ENCODE measurements at places on chromosomes 12 and 14.

GRCh38 chr12:66290716-66291200 is 11.5 kb upstream of the HELB start:
- DNase-seq: no peak

- DNase-seq: no peak
Observed at GRCh38 chr14:87873741-87874140, 119.2 kb downstream of the GALC start.

DNA sequence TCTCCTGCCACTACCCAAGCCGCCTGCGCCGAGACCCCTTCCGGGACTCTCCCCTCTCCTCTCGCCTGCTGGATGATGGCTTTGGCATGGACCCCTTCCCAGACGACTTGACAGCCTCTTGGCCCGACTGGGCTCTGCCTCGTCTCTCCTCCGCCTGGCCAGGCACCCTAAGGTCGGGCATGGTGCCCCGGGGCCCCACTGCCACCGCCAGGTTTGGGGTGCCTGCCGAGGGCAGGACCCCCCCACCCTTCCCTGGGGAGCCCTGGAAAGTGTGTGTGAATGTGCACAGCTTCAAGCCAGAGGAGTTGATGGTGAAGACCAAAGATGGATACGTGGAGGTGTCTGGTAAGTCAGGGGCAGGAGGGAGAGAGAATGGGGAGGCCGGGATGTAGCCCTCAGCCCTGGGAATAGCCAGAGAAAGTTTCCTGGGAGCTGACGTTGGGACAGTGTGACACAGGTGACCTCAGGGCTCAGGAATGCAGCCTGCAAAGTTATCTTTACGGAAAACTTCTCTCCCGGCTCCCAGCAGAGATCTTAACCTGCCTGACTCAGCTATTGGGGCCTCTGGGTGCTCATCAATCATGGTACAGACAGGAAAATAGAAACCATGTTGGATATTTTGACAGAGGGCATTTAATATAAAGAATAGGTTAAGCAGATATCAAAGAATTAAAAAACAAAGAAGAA is 747 bp downstream of the HSPB8 start:
- no peak for DNase-seq

DNA sequence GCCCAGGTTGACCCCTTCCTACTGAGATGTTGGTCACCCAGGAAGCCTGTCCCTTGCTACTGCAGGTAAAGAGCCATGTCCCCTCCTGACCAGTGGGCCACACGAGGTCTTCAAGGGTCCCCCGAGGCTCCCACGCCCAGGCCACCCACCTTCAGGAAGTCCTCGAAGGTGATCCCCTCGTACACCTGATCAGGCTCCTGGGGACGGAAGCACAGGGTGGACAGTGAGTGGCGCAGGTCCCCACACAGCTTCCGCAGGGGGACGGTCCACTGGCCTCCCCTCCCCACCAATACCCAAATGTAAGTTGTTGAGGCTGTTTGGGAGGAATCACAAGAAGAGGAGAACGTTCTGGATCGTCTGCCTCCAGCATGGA is 57.4 kb downstream of the TESC start:
- DNase-seq: no peak

- no peak for DNase-seq
Observed at GRCh38 chr14:105433161-105433605, 13.6 kb downstream of the MTA1 start.

- DNase-seq: no peak
Observed at GRCh38 chr14:46018846-46019420, 632.6 kb downstream of the RPL10L start.
